ENCODE measurements at places on chromosomes 7 and 10. TPM values are rescaled to one million over a fixed set of nuclear protein-coding genes. Genes with fewer than 3 reads are reported as not detected.

DNA sequence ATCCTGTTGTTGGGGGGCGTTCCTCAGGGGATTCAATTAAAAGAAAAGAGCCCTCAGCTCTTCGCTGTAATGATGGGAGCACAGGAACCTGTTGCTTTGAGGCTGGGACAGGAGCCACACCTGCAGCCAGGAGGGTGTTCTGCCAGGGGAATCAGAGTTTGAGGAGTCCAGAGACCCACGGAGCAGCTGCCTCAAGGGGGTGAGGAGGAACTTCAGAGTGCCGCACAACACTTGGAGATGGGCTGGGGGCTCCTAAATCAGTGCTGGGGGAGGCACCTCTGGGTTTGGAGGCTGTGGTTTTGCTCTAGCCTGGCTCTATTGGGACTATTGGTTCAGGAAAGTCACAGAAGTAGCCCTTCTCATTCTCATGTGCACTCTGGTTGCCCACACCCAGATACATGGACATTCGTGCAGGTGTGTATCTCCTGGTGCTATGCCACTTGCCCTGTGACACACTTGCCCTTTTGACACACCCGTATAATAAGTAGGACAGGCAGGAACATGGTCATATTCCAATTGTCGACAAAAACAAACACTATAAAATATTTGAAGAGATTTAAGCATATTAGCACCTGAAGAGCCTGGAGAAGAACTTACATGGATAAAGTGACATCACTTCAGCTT lies 98.1 kb downstream of the PTPN20 start:
- no peak for DNase-seq

- no peak for DNase-seq
These were observed 6.1 kb upstream of the OLAH start for GRCh38 chr10:15037691-15038090.

- no peak for DNase-seq
These were observed 35.7 kb downstream of the GSDME start for GRCh38 chr7:24721481-24722001.

DNA sequence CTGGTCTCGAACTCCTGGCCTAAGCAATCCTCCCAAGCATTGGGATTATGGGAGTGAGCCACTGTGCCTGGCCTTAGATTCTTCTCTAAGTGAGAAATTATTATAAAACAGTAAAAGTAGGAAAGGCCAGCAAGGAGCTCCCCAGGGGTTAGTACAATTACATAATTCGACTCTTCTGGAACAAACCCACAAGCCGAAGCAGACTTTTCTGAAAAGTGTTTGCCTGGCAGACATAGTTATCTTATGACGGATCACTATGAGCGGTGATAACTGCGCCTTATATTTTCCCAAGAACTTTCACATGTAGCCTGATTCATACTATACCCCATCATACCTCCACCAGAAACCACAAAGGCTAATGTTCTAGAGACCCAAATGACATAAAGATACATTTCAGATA lies 30.2 kb upstream of the SH3PXD2A start:
- no peak for DNase-seq

GRCh38 chr7:134660961-134661376 lies 14.3 kb downstream of the BPGM start:
- no peak for DNase-seq

DNA sequence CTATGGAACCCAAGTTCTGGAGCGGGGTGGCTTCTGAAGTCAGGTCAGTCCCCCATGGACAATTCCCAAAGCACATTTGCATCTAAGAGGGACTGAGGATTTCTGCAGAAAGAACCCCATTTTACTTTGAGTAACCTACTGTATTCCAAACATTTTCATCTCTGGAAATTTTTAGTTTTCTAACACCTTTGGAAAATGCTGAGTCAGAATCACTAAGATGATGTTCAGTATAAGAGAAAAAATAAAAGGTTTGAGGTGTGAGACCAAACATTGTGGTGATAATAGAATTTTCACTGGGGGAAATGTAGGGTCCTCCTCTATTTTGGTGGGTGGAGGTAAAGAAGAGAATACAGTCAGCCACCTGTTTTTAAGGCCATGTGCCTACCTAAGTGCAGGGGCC lies 227.1 kb downstream of the LRMDA start:
- DNase-seq = no peak

The SH2D4B gene
- 0.08 TPM for polyA plus RNA-seq

DNA sequence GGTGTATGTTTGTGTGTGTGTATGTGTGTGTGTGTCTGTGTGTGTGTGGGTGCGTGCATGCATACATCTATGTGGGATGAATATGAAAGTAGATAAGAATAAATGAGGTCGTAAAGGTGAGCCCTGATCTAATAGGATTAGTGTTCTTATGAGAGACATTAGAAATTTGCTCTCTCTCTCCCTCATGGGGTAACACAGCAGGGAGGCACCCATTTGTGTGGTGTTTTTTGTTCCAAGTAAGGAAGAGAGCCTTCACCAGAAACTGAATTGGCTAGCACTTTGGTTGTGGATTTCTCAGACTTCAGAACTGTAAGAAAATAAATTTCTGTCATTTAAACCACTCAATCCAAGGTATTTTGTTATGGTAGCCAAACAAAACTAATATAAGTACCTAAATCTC lies 353.7 kb upstream of the CHRM2 start:
- DNase-seq = no peak

DNA sequence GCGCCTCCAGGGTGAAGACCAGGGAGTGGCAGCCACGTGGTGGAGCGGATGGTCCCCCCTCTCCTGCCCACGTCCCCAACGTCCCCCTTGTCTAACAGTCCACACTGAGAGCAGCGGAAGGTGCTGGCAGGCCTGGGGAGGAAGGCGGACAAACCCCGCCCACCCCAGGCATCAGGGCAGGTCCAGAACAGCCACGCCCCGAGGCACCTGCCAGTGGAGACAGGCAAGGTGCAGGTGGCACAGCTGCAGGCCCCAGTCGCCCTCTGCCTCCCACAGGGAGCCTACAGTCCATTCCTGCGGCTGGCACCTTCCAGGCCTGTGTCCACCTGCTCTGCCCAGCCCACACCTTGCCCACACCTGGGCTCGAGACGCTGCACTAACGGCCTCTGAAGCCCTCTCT lies 24.9 kb downstream of the CYP2W1 start:
- no peak for DNase-seq

GRCh38 chr10:11874568-11875493 lies 51.7 kb downstream of the PROSER2 start:
- peak; percentile 67 for DNase-seq

The CYP2C8 gene
- 1.4 TPM for polyA plus RNA-seq

GRCh38 chr7:138024765-138025164 lies 22.9 kb upstream of the CREB3L2 start:
- DNase-seq = no peak

GRCh38 chr7:132527467-132528410 lies 48.5 kb downstream of the PLXNA4 start:
- DNase-seq = no peak

The ASZ1 gene
- 0.06 TPM for polyA plus RNA-seq

DNA sequence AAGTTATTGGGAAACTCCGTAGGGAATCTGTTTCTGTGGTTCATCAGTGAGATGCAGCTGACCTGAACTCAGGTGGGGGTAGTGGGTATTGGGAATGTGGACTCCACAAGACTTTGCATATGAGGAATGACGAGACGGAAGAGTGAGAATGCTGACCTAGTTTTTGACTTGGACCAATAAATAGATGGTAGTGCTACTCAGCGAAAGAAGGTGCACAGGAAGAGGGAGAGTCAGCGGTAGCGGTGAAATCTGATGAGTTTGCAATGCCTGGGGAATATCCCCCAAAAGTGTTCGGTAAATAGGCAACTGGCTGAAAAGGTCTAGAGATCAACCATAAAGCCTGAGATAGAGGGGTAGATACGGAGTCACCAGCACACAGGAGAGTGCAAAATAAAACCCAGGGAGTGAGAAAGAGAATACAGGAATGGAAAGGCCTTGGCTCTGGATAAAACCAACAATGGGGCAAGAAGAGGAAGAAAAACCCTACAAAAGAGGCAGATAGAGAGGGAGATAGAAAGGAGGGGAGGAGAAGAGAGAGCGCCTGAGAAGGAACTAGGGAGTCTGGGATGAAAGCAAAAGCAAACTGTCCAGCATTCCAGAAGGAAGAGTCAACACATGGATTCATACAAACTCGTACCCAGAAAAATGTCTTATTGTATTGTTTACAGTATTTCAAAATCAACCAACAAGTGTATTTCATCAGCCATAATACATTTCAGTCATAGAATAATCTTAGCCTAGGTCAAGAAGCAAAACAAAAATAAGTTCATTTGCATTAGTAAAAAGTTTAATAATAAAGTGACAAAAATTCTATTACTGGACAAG lies 5.4 kb downstream of the ARHGAP21 start:
- no peak for DNase-seq

Measured in left renal cortex interstitium (tissue), 4 donors.